ENCODE measurements at places on chromosomes 5 and 9. TPM values are rescaled to one million over a fixed set of nuclear protein-coding genes. Genes with fewer than 3 reads are reported as not detected.

- DNase-seq: peak; percentile 93
Observed at GRCh38 chr9:6080154-6080716, 64.8 kb upstream of the RANBP6 start.

- DNase-seq: no peak
Observed at GRCh38 chr5:151173711-151174611, 16.4 kb upstream of the ANXA6 start.

DNA sequence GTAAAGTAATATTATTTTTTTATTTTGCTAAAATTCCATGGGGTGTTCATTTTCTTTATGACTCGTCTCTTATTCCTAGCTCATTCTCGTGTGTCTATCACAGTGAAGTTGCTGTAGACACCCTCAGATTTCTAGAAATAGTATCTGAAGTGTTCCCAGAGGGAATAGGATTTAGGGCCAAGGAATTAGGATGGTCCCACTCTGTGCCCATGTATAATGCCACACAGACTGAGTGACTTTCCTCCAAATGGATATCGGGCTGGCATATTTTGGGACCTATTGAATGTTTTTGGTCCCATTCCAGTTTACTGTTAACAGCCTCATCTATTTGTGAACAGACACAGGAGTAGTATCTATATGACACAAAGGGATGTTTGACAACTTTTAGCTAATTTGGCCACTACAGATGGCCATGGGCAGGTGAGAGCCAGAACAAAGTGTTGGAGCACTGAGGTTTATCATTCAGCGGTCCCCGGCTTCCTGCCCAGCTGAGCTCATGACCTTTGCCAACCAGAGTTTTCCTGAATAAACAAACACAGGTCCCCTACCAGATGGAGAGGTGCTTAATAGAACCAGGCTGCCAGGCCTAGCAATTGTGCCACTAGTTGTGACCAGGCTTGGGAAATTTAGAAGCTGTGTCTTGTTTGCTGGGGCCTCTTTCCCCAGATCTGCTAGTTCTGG, 46.9 kb downstream of the MAP1B start:
- no peak for DNase-seq

DNA sequence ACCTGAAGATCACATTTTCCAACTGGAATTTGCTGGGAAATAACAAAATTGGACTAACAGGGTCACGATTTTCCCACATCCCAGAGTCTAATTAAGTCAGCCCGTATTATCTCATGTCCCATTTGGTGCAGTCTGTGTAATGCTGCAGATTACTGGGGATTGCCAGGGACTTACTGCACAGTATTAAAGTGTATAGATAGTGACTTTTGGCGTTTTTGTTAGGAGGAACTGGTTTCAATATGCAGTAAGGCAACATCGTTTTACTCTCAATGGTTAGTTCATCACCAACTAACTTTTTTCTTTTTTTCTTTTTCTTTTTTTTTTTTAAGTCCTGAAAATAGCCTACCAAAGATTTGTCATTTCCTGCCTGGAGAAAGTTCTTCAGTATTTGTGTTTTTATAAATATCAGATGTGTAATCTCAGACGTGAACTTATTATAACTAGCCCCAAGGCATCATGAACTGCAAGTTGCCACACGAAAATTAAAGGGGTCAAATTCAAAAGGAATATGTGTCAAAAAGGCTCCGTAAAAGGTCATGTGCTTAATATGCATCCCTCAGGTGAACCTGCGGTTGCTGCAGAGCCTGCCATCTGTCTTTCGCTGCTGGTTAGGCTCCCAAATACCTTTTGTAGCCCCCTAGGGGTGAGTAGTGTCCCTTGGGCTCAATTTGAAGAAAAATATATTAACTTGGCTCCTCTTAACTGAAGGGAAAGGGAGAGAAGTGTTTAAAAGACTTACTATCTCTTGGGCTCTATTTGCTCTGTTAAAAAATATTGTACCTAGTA, 176.7 kb upstream of the ADAMTSL1 start:
- peak; percentile 8 for DNase-seq

- no peak for DNase-seq
Observed at GRCh38 chr5:157518963-157519362, 56.6 kb downstream of the ADAM19 start.

DNA sequence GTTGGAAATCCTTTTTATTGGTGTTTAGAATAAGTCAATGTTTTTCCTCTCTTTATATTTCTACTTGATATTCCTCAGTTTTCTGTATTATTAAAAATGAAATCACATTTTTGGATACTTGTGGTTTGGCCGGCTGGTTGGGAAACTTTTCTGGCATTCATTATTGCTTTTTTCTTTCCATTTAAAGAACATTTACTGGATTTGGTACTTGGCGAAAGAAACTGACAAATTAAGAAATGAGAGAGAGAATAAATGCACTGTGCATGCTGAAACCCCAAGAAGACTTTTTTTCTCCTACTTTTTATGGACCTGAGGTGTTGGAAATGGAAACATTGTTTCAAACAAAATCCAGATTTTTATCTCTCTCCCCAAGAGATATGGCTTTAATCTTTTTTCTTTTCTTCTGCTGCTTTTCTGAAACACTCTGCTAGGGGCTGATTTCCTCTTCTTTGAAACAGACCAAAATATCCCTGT, 128.4 kb downstream of the SNX18 start:
- DNase-seq: no peak

Gene TXNDC8
- not detected for polyA plus RNA-seq

Gene CBY3
- not detected for polyA plus RNA-seq

Gene CDC14B
- 10.2 TPM for polyA plus RNA-seq

All from A549 (cell line).